ENCODE measurements at places on chromosomes 5 and 9.

- no peak for ATAC-seq
Observed at GRCh38 chr9:92426501-92427145, 2.4 kb upstream of the OMD start.

GRCh38 chr9:114371973-114372917 lies 15.5 kb downstream of the AKNA start:
- ATAC-seq: no peak

- no peak for ATAC-seq
Observed at GRCh38 chr5:164721116-164721515, 1215.7 kb downstream of the MAT2B start.

DNA sequence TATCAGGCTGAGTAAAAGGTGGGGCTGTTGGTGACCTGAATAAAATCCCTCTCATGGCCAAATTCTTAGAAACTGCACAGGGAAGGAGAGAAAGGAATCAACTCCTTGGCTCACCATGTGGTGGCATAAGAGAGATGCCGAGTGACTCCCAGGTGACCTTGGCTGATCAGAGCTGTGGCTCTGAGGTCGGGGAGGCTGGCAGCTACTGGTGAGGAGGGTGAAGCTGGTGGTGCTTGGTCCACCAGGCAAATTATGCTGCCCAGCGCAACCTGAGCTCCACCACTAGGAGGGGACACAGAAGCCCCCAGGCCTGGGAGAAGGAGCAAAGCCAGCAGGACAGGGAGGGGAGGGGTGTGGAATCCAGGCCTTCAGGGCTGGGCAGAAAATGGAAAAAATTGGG lies 111.2 kb upstream of the IL12B start:
- no peak for ATAC-seq

GRCh38 chr9:129140397-129141065 lies 29.3 kb downstream of the PTPA start:
- peak; percentile 59 for ATAC-seq

GRCh38 chr9:87849144-87849758 lies 33.4 kb upstream of the SPATA31E1 start:
- ATAC-seq: no peak

Measured in stimulated activated memory B cell treated with anti-CD40 and anti-IgM and Interleukin-4, amounts not matched to agents 10 μg/mL and 1 μg/mL and 100 μg/mL, for 72 hours (primary cell).